ENCODE measurements at places on chromosomes 12 and 14.
A peak's percentile ranks its signal among the peaks of the same experiment; 100 is the strongest.

- no peak for DNase-seq
Observed at GRCh38 chr12:49730568-49731101, 10.7 kb upstream of the TMBIM6 start.

- DNase-seq: no peak
Observed at GRCh38 chr12:124537525-124538193, 29.8 kb downstream of the NCOR2 start.

- DNase-seq: no peak
Observed at GRCh38 chr12:8012651-8013309, 19.7 kb upstream of the FOXJ2 start.

GRCh38 chr12:121241156-121241970 is 31.4 kb downstream of the P2RX4 start:
- DNase-seq: no peak

DNA sequence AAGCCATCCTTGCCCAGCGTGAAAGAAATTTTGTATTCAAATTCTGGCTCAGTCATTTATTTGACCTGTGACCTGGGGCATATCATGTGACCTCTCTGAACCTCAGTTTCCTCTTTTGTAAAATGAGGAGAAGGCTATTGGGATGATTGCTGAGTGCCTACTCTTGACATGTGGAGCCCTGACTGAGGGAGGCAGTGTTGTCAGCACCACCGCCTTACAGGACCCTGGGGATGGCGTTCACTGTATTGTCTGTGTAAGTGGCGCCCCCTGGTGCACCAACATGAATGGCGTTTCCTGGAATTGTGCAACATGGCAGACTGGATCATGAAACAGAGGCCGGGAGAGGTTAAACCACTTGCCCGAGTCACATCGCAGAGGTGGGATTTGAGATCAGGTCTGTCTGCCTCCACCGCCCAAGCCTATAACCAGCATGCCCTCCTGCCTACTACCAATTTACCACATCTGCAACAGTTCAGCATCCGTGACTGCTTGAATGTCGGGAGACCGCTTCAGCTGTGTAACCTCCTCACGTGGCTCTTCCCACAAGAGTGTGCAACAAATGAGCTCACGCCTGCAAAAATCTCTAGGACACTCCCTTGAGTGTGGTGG is 20.1 kb upstream of the CCDC63 start:
- DNase-seq: peak; percentile 95

GRCh38 chr12:55742719-55743405 is at the start of gene GDF11:
TSS of gene GDF11 (plus strand) at chr12:55743122. CDS start at chr12:55743317, 195 bp downstream.
- peak; percentile 79 for DNase-seq

DNA sequence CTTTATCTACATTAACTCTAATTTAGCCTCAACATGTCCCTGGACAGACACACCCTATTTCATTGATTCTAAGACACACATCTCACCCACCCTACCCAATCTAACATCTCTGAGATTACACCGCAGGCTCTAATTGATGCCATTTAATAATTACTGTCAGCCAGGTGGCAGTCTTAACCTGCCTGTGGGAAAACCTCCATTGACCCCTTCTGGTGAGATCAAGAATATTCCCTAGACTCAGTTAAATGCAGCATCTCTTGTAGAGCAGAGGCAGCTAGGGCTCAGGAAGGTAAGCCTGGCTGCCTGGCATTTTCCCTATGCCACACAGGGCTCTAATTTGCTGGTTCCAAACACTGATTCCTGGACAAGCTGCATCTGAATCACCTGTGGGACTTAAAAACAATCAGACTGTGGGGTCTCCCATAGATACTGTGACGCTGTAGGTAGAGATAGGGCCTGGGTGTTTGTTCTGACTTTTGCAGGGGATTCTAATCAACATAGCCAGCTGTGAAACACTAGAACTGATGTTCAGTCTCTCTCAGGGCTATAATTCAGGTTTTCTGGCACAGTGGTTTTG is 14.3 kb downstream of the MCRS1 start:
- DNase-seq: no peak

DNA sequence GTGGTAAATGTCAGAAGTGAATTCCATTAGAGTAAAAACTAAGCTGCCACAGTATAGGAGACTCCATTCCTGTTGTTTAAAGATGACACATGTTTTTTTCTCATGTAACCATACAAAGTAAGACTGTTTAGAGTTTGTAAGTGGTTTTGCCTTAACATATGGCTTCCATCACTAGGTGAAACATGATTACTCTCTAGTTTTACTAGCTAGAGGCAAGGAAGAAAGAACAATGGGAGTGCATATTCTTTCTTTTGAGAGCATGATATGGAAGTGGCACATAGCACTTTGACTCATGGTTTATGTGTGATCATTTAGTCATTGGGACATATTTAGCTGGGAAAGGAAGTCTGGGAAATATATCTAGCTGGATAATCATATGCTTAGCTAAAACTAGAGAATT is 7.7 kb downstream of the ATF7IP start:
- no peak for DNase-seq

- DNase-seq: no peak
Observed at GRCh38 chr14:96730386-96730785, 66.8 kb upstream of the VRK1 start.

DNA sequence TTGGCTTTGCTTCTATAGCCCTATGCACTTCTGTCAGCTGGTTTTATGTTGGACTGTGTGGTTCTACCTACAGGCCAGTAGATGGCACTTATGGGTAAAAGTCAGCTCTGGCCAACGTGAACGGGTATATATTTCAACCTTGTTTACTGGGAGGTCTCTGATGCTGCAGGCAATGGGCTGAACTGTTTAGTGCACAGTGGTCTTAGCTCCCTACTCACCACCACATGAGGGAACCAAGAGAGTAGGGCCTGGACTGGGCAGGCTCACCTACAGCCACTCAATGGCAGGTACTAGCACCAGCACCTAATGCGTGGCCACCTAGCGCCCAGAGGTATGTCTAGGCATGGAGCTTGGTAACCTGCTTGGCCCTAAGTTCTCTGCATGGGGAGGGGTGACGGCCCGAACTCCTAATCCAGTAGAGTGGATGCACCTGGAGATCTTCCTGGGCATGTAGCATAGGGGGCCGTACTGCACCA is 481.8 kb downstream of the TMEM117 start:
- DNase-seq: peak; percentile 14

DNA sequence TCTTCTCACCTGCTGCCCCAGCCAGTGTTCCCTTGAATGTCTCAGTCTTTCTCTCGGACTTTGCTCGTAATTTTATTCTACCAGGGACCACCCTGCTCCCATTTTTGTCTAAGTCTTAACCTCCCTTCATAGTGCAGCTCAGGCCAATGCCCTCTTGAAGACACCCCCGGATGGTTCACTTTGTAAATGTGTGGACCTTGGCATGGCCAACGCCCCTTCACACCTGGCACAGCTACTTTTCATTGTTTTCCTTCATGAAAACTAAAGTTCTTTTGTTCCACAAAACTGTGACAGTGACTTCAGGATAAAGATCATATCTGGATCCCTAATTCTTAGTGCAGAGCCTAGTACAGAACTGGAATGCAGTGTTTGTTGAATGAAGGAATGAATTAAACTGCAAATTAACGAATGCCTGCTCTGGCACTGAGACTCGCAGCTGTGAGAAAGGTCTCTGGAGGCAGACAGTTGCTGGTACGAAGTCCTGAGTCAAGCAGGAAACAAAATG is 3.5 kb upstream of the RNASE4 start:
- peak; percentile 38 for DNase-seq

GRCh38 chr12:47763481-47764346 is 5.0 kb upstream of the RAPGEF3 start:
- DNase-seq: no peak

- no peak for DNase-seq
Observed at GRCh38 chr12:112711507-112711906, 80.0 kb upstream of the RPH3A start.

GRCh38 chr12:124326871-124327270 is 32.0 kb downstream of the RFLNA start:
- no peak for DNase-seq

Data from WTC11 (cell line).